Activated CD4-positive, alpha-beta T cell treated with anti-CD3 and anti-CD28 coated beads for 36 hours (primary cell): ENCODE measurements at places on chromosomes 11 and 22. TPM values are rescaled to one million over a fixed set of nuclear protein-coding genes. Genes with fewer than 3 reads are reported as not detected.

KCNJ11 gene
- total RNA-seq = 0.43 TPM

DNA sequence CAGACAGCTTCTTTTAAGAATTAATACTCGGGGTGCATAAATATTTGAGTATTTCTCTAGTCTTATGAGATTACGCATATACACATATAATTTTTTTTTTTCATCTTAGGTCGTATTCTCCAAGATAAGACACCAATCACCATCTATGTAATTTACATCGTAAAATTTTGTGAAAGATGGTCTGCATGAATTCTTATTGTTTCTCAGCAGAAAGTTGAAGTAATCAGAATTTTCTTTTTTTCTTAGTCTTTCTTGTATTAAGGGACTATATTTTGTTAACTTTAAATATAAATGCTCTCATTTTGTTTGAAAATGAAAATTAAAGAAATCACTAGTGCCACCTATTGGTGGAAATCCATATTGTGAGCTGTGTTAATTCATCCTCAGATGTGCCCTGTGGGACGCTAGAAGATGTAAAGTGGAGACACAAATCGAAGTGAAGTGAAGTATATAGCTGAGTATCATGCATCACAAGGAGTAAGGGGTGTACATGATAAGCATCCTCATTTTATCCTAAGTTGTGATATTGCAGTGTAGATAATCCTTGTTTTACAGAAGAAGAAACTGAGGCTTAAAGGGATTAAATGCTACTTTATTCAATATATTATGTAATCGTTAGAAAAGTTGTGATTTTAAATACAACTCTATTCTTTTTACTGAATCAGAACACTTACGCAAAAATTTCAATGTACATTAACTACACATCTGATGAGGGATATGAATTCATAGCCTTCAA lies 2084.3 kb downstream of the LRRC4C start:
- H3K36me3 ChIP-seq = no peaks in the 10 kb centered on the region
- peaks cover 19% of the 10 kb centered on the region for H3K4me1 ChIP-seq
- DNase-seq = no peak
- no peak overlapping the region for H3K4me3 ChIP-seq

- DNase-seq = peak; percentile 99
- peak within 1 kb of the TSS; percentile 83 for H3K4me3 ChIP-seq
- peaks cover 3% of the 10 kb centered on the region for H3K36me3 ChIP-seq
- H3K27ac ChIP-seq = peak within 1 kb of the TSS; percentile 84
Observed at GRCh38 chr22:50562523-50563412, at the start of gene SYCE3. Gene SYCE3, minus strand, starts transcription at chr22:50562919. Its CDS starts 6,514 bp downstream, at chr22:50556405.

- H3K4me3 ChIP-seq = no peak overlapping the region
- H3K27ac ChIP-seq = no peak overlapping the region
- H3K4me1 ChIP-seq = no peaks in the 10 kb centered on the region
- no peak for DNase-seq
- no peaks in the 10 kb centered on the region for H3K36me3 ChIP-seq
Observed at GRCh38 chr11:119661226-119661625, 67.8 kb downstream of the NECTIN1 start.

DNA sequence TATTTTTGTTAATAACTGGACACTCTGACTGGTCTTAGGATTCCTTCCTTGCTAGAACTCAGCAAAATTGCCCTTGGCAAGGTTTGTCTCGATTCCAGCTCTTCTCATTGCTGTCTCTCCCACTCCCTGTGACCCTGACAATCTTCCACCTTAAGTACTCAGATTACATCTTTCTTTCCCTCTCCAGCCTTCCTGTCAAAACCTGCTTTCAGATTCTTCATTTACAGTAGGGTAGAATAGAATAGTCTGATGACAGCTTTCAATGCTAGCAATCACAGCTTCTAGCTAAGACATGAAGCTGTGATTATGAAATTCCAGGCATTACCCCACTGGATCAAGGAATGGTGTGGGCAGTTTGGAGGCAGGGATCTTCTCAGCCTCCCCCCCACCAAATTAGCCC lies 39.2 kb upstream of the LMO2 start:
- H3K36me3 ChIP-seq = no peaks in the 10 kb centered on the region
- H3K4me3 ChIP-seq = no peak overlapping the region
- DNase-seq = no peak
- peaks cover 18% of the 10 kb centered on the region for H3K27me3 ChIP-seq
- no peaks in the 10 kb centered on the region for H3K4me1 ChIP-seq

XRRA1 gene
- 11.9 TPM for total RNA-seq

- no peak for DNase-seq
- H3K36me3 ChIP-seq = no peaks in the 10 kb centered on the region
- H3K4me3 ChIP-seq = no peak overlapping the region
- no peaks in the 10 kb centered on the region for H3K4me1 ChIP-seq
- H3K27ac ChIP-seq = no peak overlapping the region
Observed at GRCh38 chr11:72257570-72257969, 13.6 kb upstream of the PHOX2A start.

DNA sequence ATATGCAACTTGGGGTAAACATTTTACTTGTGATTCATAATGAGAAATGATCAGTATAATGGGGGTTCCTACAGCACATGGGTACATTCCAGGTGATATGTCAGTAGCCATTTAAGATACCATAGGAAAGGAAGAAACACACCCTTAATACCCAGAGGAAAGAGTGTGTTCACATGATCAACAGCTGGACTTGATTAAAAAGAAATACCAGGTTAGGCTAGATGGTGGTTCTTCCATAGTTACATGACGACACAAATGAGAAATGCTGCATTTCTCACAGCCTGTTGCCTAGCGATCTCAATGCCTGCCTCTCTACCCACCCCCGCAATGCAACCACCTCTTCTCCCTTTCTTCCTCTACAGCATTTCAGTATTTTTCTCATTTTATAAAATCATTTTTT lies 96.8 kb downstream of the TTC28 start:
- H3K36me3 ChIP-seq = no peaks in the 10 kb centered on the region
- no peak overlapping the region for H3K27ac ChIP-seq
- H3K27me3 ChIP-seq = peaks cover 8% of the 10 kb centered on the region
- no peaks in the 10 kb centered on the region for H3K4me1 ChIP-seq

DNA sequence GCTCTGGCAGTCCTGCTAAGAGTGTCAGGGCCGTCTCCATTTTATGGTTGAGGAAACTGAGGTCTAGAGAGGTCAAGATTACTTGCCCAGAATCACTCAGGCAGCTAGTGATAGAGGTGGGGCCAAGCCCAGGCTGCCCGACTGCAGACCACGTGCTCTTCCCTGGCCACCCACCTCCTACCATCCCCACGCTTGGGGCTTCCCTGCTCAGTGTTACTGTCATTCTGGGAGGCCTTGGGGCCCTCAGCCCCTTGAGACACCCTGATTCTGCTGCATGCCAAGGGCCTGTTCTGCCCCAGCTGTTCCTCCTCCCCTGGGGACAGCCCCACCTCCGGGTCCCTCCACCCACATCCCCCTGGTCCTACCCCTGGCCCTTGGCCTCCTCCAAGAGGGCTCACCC lies 17.2 kb upstream of the TAB1 start:
- no peak overlapping the region for H3K4me3 ChIP-seq
- DNase-seq = peak; percentile 13
- H3K4me1 ChIP-seq = peaks cover 6% of the 10 kb centered on the region
- H3K36me3 ChIP-seq = no peaks in the 10 kb centered on the region
- H3K27me3 ChIP-seq = no peaks in the 10 kb centered on the region
- H3K27ac ChIP-seq = no peak overlapping the region

OR51E1 gene
- not detected for total RNA-seq

LGR4 gene
- 0.21 TPM for total RNA-seq

- no peaks in the 10 kb centered on the region for H3K27me3 ChIP-seq
- DNase-seq = no peak
- H3K27ac ChIP-seq = no peak overlapping the region
- H3K36me3 ChIP-seq = peaks cover 11% of the 10 kb centered on the region
Observed at GRCh38 chr11:76114238-76114637, 92.1 kb downstream of the WNT11 start.

DNA sequence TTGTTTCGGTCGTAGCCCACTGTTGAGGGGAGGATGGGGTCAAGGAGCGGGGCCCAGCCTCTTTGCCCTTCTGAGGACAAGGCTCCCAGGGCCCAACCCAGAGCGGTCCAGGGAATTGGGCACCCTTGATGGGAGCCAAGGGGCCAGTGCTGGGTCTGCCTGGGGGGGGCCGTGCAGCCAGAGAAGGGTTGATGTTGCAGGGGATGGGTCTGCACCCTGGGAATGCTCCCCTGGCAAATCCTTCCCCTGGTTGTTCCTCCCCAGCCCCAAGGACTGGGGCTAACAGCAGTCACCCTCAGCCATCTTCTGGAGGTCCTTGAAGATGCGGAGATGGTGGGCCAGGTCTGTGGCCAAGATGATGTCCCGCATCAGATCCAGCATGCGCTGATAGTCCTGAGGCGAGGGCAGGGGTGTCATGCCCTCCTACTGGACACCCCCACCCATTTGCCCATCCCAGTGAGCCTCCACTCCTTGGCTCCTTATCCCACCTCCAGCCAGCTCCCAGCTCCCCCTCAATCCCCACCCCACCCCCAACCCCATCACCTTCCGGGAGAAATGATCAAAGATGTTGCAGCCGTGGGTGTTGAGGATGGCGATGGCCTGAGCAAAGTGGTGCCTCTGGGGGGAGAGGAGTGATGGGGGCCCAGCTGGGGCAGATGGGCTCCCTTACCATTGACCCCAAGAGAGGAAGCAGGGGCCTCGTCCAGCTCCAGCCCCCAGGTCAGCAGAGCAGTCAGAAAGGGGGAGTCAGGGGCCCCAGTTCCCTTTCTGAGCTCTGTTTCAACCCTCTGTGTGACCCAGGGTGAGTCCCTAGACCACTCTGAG lies 95.0 kb downstream of the PDE2A start:
- DNase-seq = peak; percentile 2
- H3K4me1 ChIP-seq = peaks cover 1% of the 10 kb centered on the region
- H3K27ac ChIP-seq = no peak overlapping the region
- no peaks in the 10 kb centered on the region for H3K36me3 ChIP-seq
- peaks cover 3% of the 10 kb centered on the region for H3K27me3 ChIP-seq

DNA sequence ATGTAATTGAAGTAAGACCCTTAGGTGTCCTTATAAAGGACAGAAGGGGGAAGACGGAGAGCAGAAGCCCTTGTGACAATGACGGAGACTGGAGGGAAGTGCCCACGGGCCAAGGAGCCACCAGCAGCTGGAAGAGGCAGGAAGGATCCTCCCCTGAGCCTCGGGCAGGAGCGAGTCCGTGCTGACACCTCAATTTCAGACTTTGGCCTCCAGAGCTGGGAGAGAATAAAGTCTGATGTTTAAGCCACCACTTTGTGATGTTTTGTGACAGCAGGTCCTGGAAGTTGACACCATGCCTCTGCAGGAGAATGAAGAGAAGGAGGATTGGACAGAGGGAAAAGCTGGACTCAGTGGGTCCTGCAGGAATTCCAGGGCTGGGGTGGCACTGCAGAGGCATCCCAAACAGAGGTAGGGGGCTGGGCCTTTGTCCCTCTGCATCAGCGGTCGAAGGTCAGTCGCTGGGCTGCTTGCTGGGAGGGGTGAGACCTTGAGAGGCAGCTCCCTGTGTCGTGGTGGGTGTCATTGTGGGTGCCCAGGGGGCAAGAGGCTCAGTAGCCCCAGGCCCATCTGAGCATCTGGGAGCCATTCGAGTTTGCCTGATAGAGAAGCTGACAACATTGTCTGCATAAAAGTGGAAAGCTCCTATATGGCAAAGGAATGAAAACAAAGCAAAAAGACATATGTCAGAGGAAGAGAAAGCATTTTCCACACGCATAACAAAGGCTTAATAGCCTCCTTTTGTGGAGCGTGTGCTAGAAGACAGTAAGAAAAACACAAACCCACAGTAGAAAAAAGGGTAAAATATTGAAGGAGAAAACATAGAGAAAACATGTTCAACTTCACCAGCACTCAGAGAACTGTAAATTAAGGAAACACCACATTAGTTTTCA lies 68.8 kb downstream of the RTL6 start:
- no peak overlapping the region for H3K4me3 ChIP-seq
- no peaks in the 10 kb centered on the region for H3K27me3 ChIP-seq
- DNase-seq = no peak
- no peaks in the 10 kb centered on the region for H3K36me3 ChIP-seq
- no peaks in the 10 kb centered on the region for H3K4me1 ChIP-seq

GRCh38 chr22:22462813-22463567 lies 45.6 kb downstream of the ZNF280B start:
- H3K36me3 ChIP-seq = peaks cover 3% of the 10 kb centered on the region
- no peaks in the 10 kb centered on the region for H3K4me1 ChIP-seq
- no peak for DNase-seq
- H3K27ac ChIP-seq = no peak overlapping the region
- H3K4me3 ChIP-seq = no peak overlapping the region

- H3K27ac ChIP-seq = peak overlapping the region; percentile 10
- peaks cover 3% of the 10 kb centered on the region for H3K36me3 ChIP-seq
- DNase-seq = no peak
- H3K27me3 ChIP-seq = no peaks in the 10 kb centered on the region
Observed at GRCh38 chr11:3903207-3903896, 47.9 kb downstream of the STIM1 start.

ZPR1 gene
- 106 TPM for total RNA-seq

TRPM5 gene
- not detected for total RNA-seq

SGSM1 gene
- total RNA-seq = 0.11 TPM

DNA sequence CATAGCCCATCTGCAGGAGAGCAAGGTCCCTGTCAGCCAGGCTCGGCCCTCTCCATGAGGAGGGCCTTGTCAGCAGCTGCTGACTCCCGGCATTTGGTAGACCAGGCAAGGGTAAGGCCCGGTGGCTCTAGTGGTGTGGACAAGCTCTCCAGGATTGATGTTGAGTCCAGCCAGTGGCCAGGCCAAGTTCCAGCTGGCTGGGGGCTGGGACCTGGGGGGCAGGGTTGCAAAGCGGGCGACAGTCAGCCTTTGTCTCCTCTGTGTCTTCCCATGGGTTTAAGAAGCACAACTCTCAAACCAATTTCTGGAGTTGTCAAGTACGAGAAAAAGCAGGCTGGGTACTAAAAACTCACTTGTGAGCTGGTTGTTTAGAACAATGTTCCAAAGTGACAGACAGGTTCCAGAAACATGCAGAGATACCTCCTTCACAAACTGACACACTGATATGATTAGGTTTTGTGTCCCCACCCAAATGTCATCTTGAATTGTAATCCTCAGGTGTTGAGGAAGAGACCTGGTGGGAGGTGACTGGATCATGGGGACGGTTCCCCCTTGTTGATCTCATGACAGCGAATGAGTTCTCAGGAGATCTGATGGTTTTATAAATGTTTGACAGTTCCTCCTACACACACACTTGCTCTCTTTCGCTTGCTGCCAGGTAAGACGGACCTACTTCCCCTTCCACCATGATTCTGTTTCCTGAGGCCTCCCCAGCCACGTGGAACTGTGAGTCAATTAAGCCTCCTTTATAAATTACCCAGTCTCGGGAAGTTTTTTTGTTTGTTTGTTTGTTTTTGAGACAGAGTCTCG lies 52.3 kb upstream of the SERPIND1 start:
- H3K36me3 ChIP-seq = peaks cover 4% of the 10 kb centered on the region
- H3K4me3 ChIP-seq = no peak overlapping the region
- no peaks in the 10 kb centered on the region for H3K4me1 ChIP-seq
- H3K27ac ChIP-seq = no peak overlapping the region

DNA sequence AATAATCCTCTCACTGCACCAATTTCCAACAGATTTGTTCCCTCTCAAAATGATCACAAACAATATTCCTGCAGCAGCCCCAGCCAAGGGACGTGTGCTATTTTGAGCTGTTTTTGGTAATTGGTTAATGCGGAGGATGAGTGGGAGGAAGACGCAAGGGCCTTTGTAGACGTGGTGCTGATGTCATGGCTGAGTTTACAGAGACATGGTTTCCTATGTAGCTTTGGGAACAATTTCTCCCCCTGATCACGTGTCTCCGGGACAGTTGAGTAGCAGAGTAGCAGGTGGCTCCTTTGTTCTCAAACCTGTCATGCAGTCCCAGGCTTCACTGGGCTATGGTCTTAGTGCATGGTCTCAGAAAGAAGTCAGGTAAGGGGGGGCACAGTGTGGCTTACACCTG lies 183.2 kb upstream of the NECTIN1 start:
- no peak for DNase-seq
- no peaks in the 10 kb centered on the region for H3K36me3 ChIP-seq
- no peaks in the 10 kb centered on the region for H3K4me1 ChIP-seq
- H3K27ac ChIP-seq = no peak overlapping the region
- no peak overlapping the region for H3K4me3 ChIP-seq
